Activated T-cell treated with anti-CD3 and anti-CD28 coated beads, Interleukin-2, amount 50 U/mL, for 72 hours (primary cell): ENCODE measurements at places on chromosomes 1 and 21.

DNA sequence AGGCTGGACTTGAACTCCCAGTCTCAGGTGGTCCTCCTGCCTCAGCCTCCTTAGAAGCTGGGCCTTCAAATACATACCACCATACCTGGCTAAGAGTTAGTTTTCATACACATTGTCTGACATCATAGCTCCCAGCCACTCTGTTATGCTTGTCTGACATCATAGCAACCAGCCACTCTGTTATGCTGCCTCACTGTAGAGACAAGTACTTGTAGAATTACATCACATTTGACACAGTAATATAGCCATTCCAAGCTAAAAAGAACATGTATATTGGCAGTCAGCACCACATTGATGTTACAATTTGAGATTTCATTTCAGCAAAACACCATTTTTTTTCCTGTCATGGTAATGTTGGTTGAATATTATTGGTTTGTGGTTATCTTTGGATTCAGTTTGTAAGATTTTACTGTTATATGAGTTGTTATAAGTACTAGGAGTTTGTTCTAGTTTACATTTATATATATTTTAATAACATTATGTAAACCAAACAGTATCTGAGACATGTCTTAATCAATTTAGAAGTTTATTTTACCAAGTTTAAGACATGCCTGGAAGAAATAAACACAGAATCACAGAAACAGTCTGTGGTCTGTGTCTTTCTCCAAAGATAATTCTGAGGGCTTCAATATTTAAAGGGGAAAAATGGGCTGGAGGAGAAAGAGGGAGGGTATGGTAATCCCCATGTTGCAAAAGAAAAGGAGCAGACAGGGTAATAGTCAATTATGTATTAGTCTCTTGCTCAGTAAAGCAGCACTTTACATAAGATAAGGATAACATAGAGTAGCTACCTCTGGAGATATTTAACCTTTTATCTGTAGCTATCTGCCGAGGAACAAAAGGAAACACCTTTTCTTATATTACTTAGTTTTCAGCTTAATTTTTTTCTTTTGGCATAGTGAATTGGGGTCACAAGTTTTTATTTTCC, 43.0 kb downstream of the XPR1 start:
- DNase-seq = no peak

GRCh38 chr1:242554577-242554976, 30.1 kb upstream of the PLD5 start:
- no peak for DNase-seq

- peak; percentile 70 for DNase-seq
Measured at GRCh38 chr1:206479183-206480125, 9.2 kb downstream of the IKBKE start.

DNA sequence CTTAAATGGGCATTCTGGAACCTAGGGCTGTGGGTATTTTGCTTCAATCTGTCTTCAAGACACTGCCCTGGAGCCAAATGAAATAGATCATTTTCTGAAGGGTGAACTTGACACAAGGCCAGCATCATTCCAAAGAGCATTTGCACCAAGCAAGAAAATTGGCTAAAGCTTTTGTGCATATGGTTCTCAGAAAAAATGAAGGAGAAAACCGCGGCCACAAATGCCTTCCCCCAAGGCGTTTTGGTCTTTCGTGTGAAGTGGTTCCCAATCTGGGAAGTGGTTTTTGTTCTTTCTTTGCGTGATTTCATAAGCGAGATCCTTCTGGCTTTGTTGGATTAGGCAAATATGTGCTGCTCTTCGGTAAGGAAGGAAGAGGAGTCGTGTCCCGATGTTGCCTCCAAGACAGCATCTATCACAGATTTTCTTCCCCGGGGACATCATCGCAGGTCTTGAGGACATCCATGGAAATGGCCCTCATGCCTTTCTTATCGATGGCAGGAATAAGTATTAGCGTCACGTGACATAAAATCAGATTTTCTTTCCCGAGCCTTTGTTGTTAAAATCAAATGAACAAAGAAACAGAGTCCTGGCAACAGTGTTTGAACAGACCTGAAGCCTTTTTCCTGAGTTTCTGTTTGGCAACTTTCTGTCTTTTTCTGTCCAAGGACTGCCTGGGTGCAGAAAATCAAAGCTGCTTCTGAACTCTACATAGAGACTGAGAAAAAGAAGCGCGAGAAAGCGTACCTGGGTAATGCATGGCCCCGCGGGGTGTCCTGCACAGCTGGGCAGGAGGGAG, 31.0 kb downstream of the ATP5PO start:
- DNase-seq = no peak

GRCh38 chr1:224433701-224434672, 610 bp downstream of the WDR26 start:
- peak; percentile 41 for DNase-seq

GRCh38 chr1:113191579-113192076, 118.6 kb downstream of the LRIG2 start:
- DNase-seq = no peak

DNA sequence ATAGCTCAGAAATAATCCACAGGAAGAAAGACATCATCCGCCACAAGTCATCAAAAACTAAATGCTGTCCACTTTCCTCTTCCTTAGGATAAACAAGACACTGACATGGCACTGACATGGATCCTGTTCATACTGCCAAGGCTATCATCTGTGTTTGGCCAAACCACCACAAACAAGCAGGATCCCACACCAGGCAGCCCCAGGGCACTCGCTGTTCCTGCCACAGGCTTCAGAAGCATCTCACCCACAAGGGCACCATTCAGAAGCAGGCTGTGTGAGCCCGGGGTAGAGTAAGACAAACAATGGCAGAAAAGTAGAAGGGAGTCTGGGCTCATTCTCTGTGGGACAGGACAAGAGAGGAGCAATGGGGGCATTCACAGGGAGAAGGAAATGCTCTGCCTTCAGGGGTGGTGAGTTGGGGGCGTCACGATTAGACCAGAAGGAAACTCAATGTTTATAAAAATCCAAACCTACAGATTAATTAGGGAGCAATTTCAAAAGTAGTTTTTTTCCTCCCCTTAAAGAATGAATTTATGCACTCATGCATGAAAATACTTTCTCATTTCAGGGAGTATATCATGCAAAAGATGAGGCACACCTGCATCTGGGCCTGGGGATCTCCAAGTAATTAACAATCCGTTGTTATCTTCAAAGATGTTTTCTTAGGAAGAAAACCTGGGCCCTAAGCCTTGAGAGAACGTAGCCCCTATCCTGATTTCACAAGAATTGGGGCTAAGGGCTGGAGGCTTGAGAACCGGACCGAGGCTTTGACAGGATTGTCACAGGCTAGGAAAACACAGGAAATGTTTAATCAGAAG, 43.3 kb upstream of the ATP1A1 start:
- no peak for DNase-seq

- peak; percentile 3 for DNase-seq
Measured at GRCh38 chr1:83692524-83693381, 306.2 kb downstream of the TTLL7 start.

DNA sequence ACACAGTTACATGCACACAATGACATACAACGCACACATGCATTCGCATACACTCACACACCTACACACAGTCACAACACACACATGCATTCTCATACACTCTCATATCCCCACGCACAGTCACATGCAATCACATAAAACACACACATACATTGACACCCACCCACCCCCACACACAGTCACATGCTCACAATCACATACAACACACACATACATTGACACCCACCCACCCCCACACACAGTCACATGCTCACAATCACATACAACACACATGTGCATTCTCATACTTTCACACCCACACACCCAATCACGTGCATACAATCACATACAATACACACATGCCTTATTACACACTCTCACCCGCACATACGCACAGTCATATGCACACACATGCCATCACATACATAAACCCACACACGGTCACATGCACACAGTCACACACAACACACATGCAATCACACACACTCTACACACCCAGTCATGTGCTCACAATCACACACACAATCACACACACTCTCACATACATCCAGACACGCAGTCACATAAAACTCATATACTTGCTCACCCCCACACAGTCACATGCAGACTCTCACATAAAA, 134.3 kb downstream of the CASZ1 start:
- no peak for DNase-seq

- peak; percentile 64 for DNase-seq
Measured at GRCh38 chr21:42009018-42009830, 936 bp downstream of the ZBTB21 start.

GRCh38 chr1:68178821-68179490, 53.4 kb downstream of the WLS start:
- no peak for DNase-seq

DNA sequence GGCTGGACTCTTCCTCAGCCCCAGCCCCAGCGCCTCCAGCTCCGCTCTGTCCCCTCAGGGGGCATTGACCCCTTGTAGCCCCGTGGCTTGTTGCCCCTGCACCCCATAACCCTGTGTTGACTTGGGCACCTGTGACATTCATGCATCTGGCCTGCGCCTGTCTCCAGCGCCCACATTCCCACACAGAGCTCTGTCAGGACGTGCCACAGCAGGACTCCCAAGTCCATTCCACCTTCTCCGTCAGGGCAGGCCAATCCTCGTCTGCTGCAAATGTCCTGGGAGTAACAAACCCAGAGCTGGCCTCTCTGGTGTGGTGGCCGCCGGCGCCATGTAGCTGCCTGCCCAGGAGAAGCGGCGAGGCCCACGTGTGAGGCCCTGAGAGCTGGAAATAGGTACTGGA, 60.6 kb downstream of the AGPAT3 start:
- no peak for DNase-seq

DNA sequence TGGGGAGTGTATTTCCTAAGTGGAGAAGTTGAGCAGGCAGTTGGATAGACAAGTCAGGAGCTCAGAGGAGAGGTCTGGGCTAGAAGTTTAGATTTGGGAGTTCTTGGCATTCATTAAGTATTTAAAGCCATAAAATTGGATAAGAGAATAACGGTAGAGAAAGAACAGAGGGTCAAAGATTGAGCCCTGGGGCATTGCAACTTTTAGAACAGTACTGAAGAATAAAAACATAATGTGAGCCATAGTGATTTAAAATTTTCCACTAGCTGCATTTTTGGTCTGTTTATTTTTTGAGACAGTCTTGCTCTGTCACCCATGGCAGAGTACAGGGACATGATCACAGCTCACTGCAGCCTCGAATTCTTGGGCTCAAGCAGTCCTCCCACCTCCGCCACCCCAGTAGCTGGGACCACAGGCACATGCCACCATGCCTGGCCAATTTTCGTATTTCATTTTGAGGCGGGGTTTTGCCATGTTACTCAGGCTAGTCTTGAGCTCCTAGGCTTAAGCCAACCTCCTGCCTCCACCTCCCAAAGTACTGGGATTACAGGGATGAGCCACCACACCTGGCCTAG, 85.9 kb upstream of the SOX13 start:
- no peak for DNase-seq

GRCh38 chr1:224533517-224533916, 82.6 kb upstream of the CNIH3 start:
- DNase-seq = no peak

- peak; percentile 40 for DNase-seq
Measured at GRCh38 chr1:41805771-41806471, 112.8 kb downstream of the HIVEP3 start.

GRCh38 chr1:3505161-3505560, 50.7 kb downstream of the ARHGEF16 start:
- no peak for DNase-seq

GRCh38 chr1:167137332-167137781, 43.5 kb downstream of the STYXL2 start:
- no peak for DNase-seq

- DNase-seq = no peak
Measured at GRCh38 chr1:61921435-61921834, 179.2 kb downstream of the PATJ start.

- no peak for DNase-seq
Measured at GRCh38 chr1:205012391-205013140, 30.4 kb upstream of the CNTN2 start.

- no peak for DNase-seq
Measured at GRCh38 chr1:206550446-206550845, 43.1 kb downstream of the RASSF5 start.

DNA sequence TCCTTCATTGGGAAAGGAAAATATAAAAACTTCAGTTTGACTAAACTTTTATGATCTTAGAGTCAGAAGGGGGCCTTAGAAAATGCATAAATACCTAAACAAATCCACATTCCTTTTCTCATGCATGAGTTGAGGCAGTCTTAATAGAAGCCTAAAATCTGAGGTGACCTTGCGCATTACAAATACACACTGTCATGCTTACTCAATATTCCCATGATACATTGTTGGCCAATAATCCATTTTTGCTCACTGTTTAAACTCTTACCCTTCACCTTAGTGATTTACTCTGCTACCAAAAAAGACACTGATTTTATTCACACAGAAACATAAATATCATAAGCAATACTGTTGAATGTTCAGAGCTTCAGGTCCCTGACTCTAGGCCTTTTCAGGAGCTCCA, 19.1 kb upstream of the TMCO1 start:
- DNase-seq = no peak

DNA sequence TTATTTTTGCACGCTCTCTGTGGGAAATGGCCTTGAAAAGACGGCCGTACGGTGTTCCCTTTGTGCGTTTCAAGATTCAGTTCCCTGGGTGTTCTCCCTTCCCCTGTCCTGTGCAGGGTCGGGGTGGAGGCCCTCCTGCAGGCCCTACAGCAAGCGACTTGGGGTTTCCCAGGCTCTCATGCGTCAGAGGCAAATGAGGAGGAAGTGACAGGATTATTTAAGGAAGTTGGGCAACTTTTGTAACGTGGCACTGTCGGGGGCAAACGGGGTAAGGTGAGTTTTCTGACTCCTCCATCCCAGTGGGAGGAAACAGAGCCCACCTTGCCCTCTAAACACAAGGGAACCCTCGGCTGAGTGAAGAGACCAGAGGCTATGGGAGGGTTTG, 16.1 kb upstream of the AJAP1 start:
- no peak for DNase-seq

- DNase-seq = peak; percentile 62
Measured at GRCh38 chr1:147641695-147642592, 28.4 kb downstream of the ACP6 start.

DNA sequence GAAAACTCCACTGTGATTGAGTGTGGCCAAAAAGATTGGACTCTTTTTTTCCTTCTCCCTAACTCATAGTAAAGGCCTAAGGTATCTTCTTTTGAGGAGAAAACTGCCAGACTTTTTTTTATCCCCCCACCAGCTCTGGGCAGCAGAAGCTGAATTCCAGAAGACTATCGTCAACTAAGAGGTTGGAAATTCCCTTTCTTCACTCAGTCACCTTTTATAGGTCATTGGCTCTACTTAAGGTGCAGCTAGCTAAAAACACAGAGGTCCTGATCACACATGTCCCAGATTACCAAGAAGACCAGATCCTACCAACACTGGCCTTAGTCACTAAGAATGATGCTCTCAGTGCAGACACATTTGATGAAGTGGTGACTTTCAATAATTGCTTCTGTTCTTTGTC, 1441.2 kb downstream of the PLA2G4A start:
- DNase-seq = no peak
